ENCODE measurements at places on chromosomes 6 and 20.

DNA sequence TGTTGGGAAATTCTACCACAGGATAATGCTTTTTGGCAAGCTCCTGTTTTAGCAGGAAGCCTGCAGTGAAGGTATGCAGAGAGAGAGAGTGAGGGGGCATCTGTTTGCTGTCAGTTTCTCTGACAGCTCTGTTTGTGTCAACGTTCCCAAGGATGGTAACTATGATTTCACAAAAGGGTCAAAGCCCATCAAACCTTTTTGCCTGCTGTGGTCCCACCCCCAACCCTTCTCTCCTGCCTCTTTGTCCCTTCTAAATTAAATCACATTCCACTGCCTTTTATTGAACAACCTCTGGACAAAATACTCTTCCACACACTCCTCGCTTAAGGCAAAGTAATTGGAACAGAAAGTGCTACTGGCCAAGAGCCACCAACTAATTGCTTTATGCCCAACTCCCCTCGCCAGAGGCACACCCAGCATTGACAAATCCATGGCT is 128.3 kb downstream of the TSHZ2 start:
- DNase-seq = no peak

- DNase-seq = no peak
Measured at GRCh38 chr6:74734901-74735300, 471.0 kb downstream of the COL12A1 start.

GRCh38 chr6:165733489-165733791 is 70.4 kb upstream of the PDE10A start:
- no peak for DNase-seq

DNA sequence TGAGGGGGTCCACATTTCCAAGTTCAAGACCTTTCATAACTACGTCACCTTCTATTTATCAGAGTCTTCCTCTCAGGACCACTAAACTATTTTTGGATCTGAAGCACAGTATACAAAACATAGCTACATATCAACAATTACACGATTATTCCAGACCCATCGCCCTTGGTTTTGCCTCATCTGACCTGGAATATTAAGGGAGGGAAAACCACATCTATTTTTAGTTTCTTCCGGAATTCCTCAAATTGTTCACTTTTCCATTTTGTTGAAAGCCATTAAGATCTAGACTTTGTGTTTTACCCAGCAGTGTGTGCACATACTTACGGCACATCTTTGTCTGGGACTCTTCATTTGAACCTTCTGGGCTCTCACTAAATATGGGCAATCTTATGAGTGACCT is 12.0 kb upstream of the ADGRF5 start:
- no peak for DNase-seq

DNA sequence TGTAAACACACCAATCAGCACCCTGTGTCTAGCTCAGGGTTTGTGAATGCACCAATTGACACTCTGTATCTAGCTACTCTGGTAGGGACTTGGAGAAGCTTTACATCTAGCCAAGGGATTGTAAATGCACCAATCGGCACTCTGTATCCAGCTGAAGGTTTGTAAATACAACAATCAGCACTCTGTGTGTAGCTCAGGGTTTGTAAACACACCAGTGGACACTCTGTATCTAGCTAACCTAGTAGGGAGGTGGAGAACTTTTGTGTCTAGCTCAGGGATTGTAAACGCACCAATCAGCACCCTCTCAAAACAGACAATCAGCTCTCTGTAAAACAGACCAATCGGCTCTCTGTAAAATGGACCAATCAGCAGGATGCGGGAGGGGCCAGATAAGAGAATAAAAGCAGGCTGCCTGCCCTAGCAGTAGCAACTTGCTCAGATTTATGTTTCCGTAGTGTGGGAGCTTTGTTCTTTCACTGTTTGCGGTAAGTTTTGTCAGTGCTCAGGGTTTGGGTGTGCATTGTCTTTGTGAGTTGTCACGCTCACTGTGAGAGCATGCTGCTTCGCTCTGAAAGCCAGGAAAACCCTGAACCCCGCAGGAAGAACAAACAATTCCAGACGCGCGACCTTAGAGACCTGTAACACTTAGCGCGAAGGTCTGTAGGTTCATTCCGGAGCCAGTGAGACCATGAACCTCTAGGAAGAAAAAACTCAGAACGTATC is 37.0 kb downstream of the RIOK1 start:
- DNase-seq = no peak

DNA sequence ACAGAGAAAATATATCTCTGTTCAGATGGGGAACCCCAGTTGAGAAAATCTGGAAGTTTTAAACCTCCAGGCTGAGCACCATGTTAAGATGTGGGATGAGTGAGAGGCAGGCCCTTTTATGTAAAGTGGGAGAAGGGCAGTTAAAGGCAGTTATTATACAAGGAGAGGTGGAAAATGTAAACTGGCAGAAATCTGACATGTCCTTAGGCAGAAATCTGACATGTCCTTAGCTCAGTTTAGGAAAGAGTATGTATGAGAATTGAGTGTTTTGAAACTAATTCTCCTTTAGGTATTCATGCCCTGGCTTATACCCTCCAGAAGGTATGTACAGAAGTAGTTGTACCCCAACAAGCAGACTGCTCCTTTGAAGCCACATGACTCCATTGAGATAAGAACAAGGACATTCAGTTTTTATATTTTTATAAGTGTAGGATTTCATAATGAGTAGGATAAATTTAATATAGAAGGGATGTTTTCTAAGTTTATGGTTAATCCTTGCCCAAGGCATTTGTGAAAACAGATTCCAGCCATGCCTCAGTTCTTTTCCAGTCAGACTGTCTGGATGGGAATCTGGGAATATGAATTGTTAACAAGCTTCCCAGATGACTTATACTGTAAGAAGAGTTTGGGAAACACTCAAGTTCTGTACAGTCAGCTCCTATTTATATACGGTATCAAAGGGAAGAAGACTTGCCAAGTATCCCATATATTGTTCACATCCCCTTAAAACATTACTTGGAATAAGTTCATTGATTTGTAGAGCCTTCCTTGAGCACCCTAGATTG is 87.7 kb downstream of the SCAND1 start:
- DNase-seq = no peak

GRCh38 chr20:33301192-33301930 is 18.3 kb downstream of the BPIFB1 start:
- no peak for DNase-seq

DNA sequence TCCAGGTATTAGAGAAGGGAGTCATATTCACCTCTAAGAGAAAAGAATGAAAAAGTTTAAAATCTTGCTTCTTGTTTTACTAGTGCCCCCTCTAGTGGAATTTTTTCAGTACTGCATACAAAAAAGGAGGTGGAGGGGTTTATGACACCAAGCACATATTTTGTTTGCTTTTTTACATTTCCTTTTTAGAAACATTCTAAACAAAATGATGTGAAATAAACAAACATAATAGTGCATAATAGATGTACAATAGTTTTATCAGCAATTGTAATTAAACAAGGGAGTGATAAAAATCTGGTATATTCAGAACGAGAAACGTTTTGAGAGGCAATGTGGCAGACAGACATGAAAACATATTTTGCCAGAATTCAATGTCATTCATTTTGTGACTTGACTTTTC is 111.0 kb upstream of the TFAP2D start:
- DNase-seq = no peak

- no peak for DNase-seq
Measured at GRCh38 chr6:168648240-168649125, 207.5 kb downstream of the SMOC2 start.

DNA sequence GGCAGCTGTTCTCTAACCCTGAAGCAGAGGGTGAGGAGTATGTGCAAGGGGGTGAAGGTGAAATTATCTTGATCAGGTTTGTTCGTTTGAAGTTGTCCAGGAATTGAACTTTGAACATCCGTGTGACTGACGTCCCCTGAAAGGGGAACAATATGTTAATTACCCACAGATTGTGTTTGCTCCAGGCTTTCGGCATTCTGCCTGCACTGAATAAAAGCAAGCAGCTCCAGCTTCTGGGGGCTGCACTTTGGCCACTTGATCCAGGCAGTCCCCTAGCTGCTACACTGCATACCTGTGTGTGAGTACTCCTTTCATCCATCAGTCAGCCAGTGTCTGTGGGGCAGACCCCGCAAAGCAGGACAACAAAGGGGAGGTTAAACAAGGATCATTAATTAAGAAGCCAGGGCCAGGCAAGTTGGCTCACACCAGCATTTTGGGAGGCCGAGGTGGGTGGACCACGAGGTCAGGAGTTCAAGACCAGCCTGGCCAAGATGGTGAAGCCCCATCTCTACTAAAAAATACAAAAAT is 104.8 kb upstream of the BTN3A2 start:
- DNase-seq = no peak

DNA sequence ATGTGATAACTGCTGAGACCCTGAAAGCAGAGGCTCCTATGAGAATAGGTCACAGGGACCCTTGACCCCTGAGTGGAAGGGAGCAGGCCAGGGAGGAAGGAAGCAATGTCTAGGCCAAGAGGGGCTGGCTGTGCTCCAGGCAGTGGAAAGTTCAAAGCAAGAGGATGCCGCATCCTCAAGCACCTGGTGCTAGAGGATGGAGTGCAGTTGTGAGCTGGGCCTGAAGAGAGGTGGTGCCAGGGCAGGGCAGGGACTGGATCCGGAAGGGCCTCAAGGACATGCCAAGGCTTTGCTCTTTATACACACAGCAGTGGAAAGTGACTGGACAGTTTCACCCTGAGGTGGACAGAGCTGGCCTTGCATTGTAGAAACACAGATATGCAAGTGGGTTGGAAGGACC is 97.0 kb downstream of the SLC22A3 start:
- DNase-seq = no peak

DNA sequence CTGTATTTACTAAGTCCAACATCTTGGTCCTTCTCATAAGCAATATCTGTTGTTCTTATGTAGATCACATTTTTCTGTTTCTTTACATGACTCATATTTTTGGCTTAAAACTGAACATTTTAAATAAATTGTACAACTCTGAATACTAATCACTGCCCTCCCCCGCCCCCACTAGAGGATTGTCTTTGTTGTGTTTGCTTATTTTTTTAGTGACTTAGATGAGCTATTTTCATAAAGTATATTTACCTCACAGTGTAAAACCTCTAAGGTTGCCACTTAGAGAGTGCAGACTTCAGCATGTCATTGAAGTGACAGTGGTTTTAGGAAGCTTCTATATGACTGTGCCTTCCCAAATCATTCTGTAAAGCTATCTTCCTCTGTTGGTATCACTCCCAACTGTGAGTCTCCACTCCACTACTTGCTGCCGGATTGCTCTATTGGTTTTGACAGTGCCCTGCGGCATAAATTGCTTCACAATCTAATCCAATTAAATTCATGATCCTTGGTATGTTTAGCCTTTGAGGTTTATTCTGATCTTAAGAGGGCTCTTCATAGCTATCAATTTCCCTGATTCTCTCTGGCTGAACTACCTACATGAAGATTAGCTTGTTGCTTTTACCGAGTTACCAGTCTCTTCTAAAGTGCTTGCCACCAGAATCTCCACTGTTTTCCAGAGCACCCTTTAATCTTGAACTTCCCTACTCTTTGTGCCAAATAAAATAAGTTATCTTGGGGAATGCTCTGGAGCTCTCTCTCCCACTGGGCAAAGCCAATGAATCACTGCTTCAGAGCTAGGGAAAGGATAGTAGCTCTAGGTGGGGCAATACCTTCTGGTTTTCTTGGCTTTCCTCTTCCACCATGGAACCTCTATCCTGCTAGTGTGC is 33.0 kb downstream of the SPTLC3 start:
- DNase-seq = no peak

- DNase-seq = no peak
Measured at GRCh38 chr20:59390437-59390836, 90.0 kb downstream of the EDN3 start.

DNA sequence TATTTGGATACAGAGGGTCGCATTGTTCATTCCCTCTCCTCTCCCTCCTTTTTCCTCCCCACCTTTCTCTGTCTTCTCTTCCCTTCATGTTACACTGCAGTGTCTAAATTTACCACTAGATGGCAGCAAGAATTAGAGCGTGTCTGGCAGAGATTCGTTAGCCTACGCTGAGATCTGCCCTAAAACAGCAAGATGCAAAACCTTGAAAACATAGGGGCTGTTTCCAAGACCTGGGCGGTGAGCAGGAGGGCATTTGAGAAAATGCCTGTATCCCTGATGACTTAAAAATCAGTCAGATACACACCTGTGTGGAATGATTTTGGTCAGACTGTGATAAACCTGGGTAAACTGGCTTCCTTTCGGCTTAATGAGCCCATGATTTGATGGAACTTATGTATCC is 101.5 kb upstream of the ISM1 start:
- DNase-seq = peak; percentile 5

GRCh38 chr20:34345402-34345736 is 17.7 kb upstream of the ITCH start:
- no peak for DNase-seq

DNA sequence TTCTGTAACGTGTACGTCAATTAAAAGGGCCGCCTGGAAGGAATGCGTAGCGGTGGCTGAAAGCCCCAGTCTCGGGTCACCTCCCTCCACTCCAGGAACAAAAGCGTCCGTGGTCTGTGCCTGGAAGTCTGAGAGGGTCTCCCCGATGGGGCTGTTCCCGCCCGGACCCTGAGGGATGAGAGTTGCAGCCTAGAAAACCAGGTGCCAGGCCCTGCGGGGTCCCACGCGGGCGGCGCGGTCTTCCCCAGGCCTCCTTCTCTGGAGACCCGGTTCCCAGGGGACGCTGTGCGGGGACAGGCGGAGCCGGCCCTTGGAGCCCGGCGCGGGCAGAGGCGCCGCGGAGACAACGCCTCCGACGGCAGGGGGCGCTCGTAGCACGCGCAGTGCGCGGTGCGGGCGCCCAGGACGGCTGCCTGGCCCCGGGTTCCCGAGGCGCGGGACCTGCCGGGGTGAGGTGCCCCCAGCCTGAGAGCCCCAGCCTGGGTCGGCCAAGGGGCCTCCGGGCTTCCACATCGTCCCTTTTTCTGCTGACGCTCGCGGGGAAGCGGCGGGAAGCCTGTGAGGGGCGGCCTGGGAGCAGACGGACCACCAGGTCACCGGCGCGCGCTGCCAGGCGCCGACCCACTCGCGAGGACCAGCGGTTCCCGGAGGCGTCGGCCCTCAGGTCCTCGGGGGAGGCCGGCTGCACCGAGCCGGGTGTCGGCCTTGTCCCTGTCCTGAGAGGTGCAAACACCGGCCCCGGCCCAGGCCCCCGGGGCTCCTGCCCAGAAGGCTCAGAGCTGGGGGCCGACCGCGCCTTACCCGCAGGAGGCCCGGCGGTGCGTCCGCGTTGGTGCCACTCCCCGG is 5.3 kb upstream of the FOXC1 start:
- DNase-seq = no peak

Data from anterior cingulate cortex (tissue), 58 donors.